ENCODE measurements at places on chromosomes 12 and 14. TPM values are rescaled to one million over a fixed set of nuclear protein-coding genes. Genes with fewer than 3 reads are reported as not detected.

GRCh38 chr12:31594681-31595080 lies 3.7 kb upstream of the DENND5B start:
- no peak overlapping the region for H3K27ac ChIP-seq
- no peak overlapping the region for H3K4me3 ChIP-seq
- H3K27me3 ChIP-seq: peaks cover 39% of the 10 kb centered on the region

GRCh38 chr12:65123435-65124063 lies 2.4 kb upstream of the WIF1 start:
- H3K36me3 ChIP-seq: no peaks in the 10 kb centered on the region
- peaks cover 29% of the 10 kb centered on the region for H3K27me3 ChIP-seq
- DNase-seq: peak; percentile 12

DNA sequence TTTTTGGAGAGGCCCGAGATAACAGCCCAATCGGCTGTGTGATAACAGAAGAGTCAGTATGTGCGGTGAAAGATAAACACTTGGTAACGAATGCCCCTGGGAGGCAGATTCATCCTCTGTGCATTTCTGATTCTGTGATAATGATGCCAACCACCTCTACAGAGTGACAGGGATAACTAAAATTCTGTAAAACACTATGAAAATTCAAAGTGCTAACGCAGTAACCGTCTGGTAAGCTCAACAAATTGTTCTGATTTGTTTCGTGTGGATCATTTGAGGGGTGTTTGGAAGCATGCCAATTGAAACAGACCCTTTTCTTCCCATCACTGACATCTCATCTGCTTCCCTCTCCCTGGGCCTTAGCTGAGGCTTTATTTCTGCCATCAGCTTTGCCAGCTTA lies 76.3 kb downstream of the ESR2 start:
- H3K4me3 ChIP-seq: no peak overlapping the region
- H3K4me1 ChIP-seq: no peaks in the 10 kb centered on the region
- peaks cover 2% of the 10 kb centered on the region for H3K36me3 ChIP-seq
- no peak overlapping the region for H3K27ac ChIP-seq

- no peaks in the 10 kb centered on the region for H3K36me3 ChIP-seq
- H3K4me3 ChIP-seq: peak overlapping the region; percentile 72
- peak; percentile 66 for DNase-seq
- no peak overlapping the region for H3K27ac ChIP-seq
- H3K4me1 ChIP-seq: peaks cover 37% of the 10 kb centered on the region
- H3K27me3 ChIP-seq: peaks cover 57% of the 10 kb centered on the region
Measured at GRCh38 chr14:73245480-73246325, 8.4 kb downstream of the PAPLN start.

GRCh38 chr12:25501549-25501948 lies 51.5 kb downstream of the LMNTD1 start:
- no peak for DNase-seq
- peaks cover 4% of the 10 kb centered on the region for H3K4me1 ChIP-seq
- no peaks in the 10 kb centered on the region for H3K36me3 ChIP-seq
- H3K4me3 ChIP-seq: no peak overlapping the region
- H3K27ac ChIP-seq: no peak overlapping the region

DNA sequence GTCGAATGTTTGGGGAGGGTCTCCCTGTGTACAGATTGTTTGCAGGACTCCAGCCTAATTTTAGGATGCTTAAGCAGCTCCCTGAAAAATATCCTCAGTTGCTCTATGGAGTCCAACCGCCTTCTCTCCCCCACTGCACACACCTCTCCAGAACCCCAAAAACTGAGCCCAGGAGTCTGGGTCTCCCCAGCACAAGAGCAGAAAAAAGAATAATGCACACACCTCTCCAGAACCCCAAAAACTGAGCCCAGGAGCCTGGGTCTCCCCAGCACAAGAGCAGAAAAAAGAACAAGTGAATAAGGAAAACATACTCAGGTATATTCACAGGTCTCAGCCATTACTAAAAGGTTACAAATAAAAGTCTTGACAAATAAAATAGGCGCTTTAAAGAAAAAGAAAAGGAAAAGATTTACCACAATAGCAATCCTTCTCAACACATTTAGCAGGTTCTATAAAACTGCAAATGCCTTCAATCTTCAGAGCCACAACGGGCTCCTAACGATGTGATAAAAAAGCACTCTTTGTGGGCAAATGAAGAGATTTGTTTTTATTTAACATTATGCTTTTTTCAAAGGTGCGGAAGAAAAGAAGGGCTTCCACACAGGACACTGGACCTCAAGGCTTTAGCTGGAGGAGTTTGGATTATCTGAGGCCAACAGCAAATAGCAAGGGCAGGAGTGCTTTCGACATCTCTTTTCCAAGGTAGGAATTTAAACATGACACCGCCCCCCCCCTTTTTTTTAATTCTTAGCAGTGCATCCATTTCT lies 8.2 kb downstream of the BCL11B start:
- H3K36me3 ChIP-seq: peaks cover 11% of the 10 kb centered on the region
- H3K4me1 ChIP-seq: peaks cover 93% of the 10 kb centered on the region
- peak overlapping the region; percentile 94 for H3K4me3 ChIP-seq
- H3K27me3 ChIP-seq: no peaks in the 10 kb centered on the region
- no peak for DNase-seq
- peak overlapping the region; percentile 96 for H3K27ac ChIP-seq

DNA sequence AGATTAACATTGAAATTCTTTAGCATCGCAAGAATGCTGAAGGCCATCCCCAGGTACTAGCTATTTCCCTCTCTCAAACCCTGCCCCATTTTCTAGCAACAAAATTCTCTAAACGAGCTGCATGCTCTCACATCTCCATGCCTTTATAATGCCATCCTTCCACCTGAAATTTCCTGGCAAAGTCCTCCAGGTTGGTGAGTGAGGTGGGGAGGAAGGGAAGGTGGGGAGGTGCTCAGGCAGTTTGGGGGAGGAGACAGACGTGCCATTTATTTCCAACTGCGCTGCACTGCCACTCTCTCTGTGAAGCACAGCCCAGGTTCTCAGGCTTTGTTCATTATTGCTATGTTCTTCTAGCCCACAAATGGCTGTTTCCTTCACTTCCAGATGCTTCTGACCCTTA lies 208.4 kb downstream of the PAWR start:
- H3K4me3 ChIP-seq: no peak overlapping the region
- no peak overlapping the region for H3K27ac ChIP-seq
- no peaks in the 10 kb centered on the region for H3K27me3 ChIP-seq
- H3K36me3 ChIP-seq: no peaks in the 10 kb centered on the region
- DNase-seq: no peak
- no peaks in the 10 kb centered on the region for H3K4me1 ChIP-seq

DNA sequence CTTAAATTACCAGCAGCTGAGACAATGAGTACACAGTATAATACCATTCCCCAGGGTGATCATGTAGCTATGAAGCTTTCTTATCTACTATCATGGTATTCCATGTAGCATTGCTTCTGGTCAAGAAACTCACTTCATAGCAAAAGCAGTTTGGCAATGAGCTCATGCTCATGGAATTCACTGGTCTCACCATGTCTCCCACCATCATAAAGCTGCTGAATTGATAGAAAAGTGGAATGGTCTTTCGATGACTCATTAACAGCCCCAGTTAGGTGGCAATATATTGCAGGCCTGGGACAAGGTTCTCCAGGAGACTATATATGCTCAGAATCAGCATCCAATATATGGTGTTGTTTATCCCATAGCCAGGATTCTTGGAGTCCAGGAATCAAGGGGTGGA lies 553.7 kb downstream of the FOXG1 start:
- H3K4me1 ChIP-seq: no peaks in the 10 kb centered on the region
- H3K27me3 ChIP-seq: no peaks in the 10 kb centered on the region
- no peaks in the 10 kb centered on the region for H3K36me3 ChIP-seq

- peak overlapping the region; percentile 10 for H3K27ac ChIP-seq
- H3K4me1 ChIP-seq: peaks cover 33% of the 10 kb centered on the region
- H3K36me3 ChIP-seq: no peaks in the 10 kb centered on the region
- peak overlapping the region; percentile 5 for H3K4me3 ChIP-seq
- DNase-seq: peak; percentile 11
- no peaks in the 10 kb centered on the region for H3K27me3 ChIP-seq
Measured at GRCh38 chr14:31388687-31389413, 31.5 kb downstream of the HEATR5A start.

DNA sequence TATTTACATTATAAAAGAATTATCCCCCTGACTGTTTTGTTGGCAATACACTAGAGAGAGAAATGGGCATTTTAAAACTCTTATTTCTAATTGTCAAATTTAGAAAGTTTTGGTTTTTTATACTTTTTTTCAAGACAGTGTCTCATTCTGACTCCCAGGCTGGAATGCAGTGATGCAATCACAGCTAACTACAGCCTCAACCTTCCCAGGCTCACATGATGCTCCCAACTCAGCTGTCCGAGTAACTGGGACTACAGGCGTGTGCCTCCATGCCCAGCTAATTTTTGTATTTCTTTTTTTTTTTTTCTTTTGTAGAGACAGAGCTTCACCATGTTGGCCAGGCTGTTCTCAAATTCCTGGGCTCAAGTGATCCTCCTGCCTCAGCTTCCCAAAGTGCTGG lies 8.3 kb upstream of the OR11H6 start:
- no peaks in the 10 kb centered on the region for H3K27me3 ChIP-seq
- H3K27ac ChIP-seq: no peak overlapping the region
- H3K36me3 ChIP-seq: no peaks in the 10 kb centered on the region
- no peak for DNase-seq
- no peaks in the 10 kb centered on the region for H3K4me1 ChIP-seq

GRCh38 chr12:120653611-120654010 lies 13.2 kb downstream of the CABP1 start:
- H3K36me3 ChIP-seq: no peaks in the 10 kb centered on the region
- no peak overlapping the region for H3K27ac ChIP-seq
- DNase-seq: no peak
- no peak overlapping the region for H3K4me3 ChIP-seq

DNA sequence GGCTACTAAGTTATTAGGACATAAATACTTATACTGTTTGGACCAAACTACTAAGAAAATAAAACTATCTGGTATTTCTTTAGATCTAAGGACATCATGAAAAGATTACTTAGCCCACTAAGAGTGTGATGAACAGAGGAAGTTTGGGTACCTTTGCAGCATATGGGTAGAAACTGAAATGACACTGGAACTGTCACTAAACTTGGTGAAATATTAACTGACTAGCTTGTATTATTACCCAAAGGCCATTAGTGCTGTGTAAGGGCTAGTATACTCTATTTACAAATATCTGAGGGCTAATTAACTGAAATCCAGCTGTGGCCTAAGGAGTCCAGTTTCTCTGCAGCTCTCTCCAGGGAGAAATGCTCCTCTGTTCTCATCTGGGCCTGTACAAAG lies 45.5 kb downstream of the PAWR start:
- H3K27me3 ChIP-seq: no peaks in the 10 kb centered on the region
- no peak overlapping the region for H3K4me3 ChIP-seq
- H3K27ac ChIP-seq: no peak overlapping the region
- no peaks in the 10 kb centered on the region for H3K4me1 ChIP-seq
- no peak for DNase-seq
- H3K36me3 ChIP-seq: no peaks in the 10 kb centered on the region

GRCh38 chr12:53505555-53506449 lies 1.5 kb downstream of the NPFF start:
- no peak overlapping the region for H3K27ac ChIP-seq
- no peak for DNase-seq
- peaks cover 29% of the 10 kb centered on the region for H3K4me1 ChIP-seq
- H3K36me3 ChIP-seq: no peaks in the 10 kb centered on the region

DNA sequence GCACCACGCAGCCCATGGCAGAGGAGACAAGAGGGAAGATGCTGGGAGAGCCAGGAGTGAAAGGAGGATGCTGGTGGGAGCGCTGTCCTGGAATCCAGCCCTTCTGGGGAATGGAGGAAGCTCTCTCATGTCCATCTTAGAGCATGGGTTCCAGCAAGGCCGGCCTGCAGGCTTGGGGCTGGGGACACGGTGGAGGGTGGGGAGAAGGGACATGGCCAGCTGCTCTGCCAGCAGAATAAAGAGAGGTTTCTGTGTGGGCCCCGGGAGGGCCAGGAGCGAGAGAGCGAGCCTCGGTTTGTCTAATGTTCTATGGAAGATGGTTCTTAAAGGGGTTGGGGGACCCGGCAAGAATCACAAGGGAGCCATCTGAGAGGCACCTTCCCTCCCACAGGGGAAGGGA lies 60.2 kb downstream of the RIMBP2 start:
- H3K4me1 ChIP-seq: no peaks in the 10 kb centered on the region
- no peak overlapping the region for H3K4me3 ChIP-seq
- no peak overlapping the region for H3K27ac ChIP-seq
- no peak for DNase-seq

GRCh38 chr12:68036642-68037041 lies 47.4 kb downstream of the IFNG-AS1 start:
- DNase-seq: no peak
- H3K27me3 ChIP-seq: no peaks in the 10 kb centered on the region
- peaks cover 7% of the 10 kb centered on the region for H3K36me3 ChIP-seq
- H3K4me3 ChIP-seq: no peak overlapping the region

DNA sequence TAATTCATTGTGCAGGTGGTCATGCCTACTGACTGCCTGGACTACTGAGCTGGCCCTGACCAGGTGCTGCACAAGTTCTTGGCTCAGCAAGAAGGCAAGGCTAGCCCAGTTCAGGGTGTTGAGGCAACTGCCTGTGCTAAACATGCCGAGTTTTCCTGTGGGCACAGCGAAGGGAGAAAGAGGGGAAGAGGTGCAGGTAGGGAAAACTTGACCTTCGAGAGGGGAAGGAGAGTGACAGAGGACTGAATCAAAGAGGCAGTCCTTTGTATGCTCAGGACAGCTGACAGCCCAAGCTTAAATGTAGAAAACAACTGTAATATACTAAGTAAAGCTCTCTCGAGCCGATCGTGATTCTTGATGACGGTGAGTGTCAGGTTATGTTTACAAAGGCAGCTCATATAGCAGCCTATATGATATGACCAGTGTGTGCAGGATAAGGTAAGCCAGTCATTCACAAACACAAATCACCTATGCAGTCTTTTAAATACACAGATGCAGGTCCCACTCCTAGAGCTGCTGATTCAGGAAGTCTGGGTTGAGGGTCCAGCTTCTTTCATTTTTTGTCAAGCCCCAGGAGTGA lies 2.6 kb downstream of the IRAK3 start:
- no peak overlapping the region for H3K4me3 ChIP-seq
- H3K27me3 ChIP-seq: peaks cover 66% of the 10 kb centered on the region
- DNase-seq: no peak

GRCh38 chr12:28891126-28891525 lies 258.0 kb upstream of the FAR2 start:
- no peak overlapping the region for H3K27ac ChIP-seq
- H3K27me3 ChIP-seq: peaks cover 6% of the 10 kb centered on the region
- H3K4me1 ChIP-seq: no peaks in the 10 kb centered on the region
- H3K36me3 ChIP-seq: no peaks in the 10 kb centered on the region
- DNase-seq: no peak
- no peak overlapping the region for H3K4me3 ChIP-seq

- DNase-seq: no peak
- peak overlapping the region; percentile 98 for H3K4me3 ChIP-seq
- peaks cover 40% of the 10 kb centered on the region for H3K4me1 ChIP-seq
Measured at GRCh38 chr14:93185349-93185720, 218 bp downstream of the LYSET start.

The FKBP3 gene
- 49.6 TPM for total RNA-seq

The LTB4R gene
- 27.1 TPM for total RNA-seq

The CD27 gene
- total RNA-seq: 90.5 TPM

The B3GNT4 gene
- total RNA-seq: 1.1 TPM

The PCED1B gene
- total RNA-seq: 91.8 TPM

The CLEC1B gene
- total RNA-seq: not detected

The DNAAF2 gene
- 6.0 TPM for total RNA-seq

The TMEM233 gene
- not detected for total RNA-seq
